Activated CD4-positive, alpha-beta T cell treated with anti-CD3 and anti-CD28 coated beads, Interleukin-2, Interleukin-4, amounts not matched to agents 100 ng/mL and 50 ng/mL, durations not matched to agents 16 hours and 8 hours (primary cell): ENCODE measurements at places on chromosomes 3 and 15.
A peak's percentile ranks its signal among the peaks of the same experiment; 100 is the strongest.

GRCh38 chr15:63491116-63491827, 13.1 kb upstream of the USP3 start:
- DNase-seq: no peak

GRCh38 chr15:41832875-41833274, 5.0 kb downstream of the JMJD7 start:
- no peak for DNase-seq

- no peak for DNase-seq
These were observed 188.4 kb upstream of the ICE2 start for GRCh38 chr15:60667190-60667868.

- peak; percentile 78 for DNase-seq
These were observed at the start of gene UACA for GRCh38 chr15:70763120-70763949. UACA (minus strand) TSS chr15:70763558; CDS start chr15:70763407, 151 bp downstream.

DNA sequence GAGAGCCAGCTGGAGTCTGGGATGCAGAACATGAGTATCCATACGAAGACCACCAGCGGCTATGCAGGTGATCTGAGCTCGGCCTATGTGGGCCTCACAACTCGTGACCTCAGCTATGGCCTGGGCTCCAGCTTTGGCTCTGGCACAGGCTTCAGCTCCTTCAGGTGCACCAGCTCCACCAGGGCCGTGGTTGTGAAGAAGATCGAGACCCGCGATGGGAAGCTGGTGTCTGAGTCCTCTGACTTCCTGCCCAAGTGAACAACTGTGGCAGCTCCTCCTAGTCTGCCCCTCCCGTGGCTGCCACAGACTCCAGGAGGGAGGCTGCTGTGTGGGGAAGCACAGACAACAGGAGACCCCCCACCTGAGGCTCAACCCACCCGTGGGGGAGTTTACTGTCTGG, 3.6 kb upstream of the KPNA4 start:
- no peak for DNase-seq

- DNase-seq: no peak
These were observed 245.2 kb downstream of the IL20RB start for GRCh38 chr3:137202941-137203340.

- no peak for DNase-seq
These were observed 35.6 kb downstream of the RTP4 start for GRCh38 chr3:187403768-187404288.

DNA sequence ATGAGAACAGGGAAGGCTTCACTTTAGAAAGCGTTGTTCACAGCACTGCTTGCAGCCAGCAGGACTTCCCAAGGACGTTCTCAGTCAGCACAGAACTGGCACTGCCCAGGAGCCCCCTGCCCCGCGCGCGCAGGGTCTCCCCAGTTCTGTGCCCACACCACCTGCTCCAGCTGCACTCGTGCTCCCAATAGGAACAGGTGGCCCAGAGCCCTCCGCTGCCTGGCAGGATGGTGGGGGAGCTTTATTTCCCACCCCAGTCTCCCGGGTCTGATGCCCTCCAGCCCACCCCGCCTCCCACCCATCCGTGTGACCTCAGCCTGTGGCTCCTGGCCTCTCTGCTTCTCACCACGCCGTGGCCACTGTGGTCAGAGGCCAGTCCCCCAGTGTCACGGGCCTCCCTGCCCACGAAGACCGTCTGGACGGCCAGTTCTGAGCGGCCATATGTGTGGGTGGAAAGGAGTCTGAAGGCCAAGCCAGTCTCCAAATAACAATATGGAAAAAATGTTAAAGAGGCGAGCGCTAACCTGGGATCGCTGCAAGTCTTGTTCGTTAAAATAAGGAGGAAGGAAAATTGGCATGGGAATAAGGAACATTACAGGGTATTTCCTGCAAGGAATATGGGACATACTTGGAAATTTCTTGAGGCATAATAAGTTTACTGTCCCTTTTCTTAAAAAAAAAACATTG, 54.6 kb upstream of the PCSK6 start:
- DNase-seq: no peak

DNA sequence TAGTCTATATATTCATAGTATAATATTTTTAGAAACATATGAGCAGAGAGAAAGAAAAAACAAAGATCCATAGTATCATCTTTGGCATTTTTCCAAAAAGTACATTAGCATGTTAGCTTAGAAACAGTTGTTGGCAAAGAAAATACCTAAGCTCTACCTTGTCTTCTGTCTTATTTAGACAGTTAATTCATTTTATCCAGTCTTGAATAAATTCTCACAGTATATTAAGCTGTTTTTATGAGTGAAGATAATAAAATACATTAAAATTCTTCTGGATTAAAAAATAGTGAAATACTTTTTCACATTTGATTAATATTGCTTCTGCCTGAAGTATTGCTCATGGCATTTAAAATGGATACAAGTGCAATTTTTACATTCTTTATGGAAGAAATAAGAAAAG, 145.2 kb downstream of the ZIC1 start:
- DNase-seq: no peak

DNA sequence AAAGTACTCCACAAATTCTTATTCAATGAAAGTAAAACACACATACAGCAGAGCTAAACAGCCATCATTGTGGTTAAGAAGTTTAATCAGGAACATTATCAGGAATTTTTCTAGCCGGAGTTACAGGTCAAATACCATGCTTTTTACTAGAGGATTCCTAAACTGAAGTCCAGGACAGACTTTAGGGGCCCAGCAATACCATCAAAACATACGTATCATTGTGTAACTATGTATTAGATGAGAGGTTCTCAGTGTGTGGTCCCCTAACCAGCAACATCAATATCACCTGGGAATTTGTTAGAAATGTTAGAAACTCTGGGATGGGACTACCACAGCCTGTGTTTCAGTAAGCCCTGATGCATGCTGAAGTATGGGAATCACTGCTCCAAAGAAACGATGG, 404.2 kb upstream of the IL12A start:
- DNase-seq: no peak

GRCh38 chr3:11144996-11145395, 9.3 kb upstream of the HRH1 start:
- no peak for DNase-seq

DNA sequence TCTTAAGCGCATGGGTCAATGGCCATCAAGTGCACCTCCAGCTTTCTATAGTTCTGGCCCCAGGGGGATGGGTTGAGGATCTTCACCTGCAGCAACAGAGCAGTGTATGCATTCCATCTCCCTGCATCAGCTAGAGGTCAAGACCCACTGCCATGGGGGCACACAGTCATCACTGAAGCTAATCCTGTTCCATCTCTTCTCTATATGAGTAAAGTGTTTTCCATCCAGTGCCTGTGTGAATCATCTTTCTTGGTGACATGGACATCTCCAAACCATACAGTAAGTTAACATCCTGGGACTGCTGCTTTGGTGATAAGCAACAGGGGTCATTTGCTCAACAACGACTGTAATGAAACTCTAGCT, 4.4 kb upstream of the ENTPD3 start:
- DNase-seq: no peak

DNA sequence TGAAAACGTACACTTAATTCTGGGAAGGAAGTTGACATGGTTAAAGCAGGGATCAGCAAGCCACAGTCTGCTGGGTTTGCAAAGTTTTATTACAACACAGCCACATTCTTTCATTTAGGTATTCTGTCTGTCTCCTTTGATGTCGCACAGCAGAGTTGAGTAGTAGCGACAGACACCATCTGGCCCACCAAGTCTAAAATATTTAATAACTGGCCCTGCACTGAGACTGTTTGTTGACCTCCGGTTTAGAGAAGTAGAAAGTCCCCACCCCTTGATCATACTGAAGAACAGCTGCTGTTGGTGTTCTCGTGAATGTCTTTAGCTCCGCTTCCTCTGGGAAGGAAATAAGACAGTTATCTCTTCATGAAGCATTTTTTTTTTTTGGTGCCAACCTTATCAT, 66.2 kb downstream of the MCTP2 start:
- DNase-seq: no peak

DNA sequence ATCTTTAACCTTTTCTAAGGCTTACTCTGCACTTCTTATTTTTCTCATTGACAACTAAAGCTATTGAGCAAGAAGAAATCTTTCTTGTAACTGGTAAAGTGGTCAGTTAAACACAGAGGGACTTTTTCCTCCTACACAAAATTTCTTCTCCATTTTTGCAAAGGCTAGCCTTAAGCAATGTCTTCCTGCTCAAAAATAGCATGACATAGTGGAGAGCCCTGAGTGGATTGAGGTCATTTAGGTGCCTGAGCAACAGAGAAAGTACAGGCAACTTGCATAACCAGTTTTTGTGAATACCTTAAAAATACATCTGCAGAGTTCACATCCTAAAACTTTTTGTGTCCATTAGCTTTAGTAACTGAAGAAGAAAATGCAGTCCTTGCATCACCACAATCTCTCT, 144.7 kb upstream of the TTC14 start:
- no peak for DNase-seq

DNA sequence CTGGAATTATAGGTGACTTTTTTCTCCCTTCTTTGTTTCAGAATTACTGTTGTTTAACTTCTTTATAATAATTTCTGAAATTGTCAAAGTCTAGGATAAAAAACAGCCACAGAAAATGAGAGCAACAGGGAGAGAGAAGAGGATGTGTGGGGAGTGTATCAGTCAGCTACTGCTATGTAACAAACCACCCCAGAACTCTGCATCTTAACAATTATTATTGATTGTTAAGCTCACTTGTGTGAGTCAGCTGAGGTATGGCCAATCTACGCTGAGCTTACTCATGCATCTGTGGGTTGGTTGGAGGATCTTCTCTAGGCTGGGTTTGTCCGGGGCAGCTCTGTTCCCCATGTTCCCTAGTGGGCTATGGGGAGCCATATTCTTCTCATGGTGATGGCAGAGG, 43.7 kb upstream of the CDV3 start:
- no peak for DNase-seq

DNA sequence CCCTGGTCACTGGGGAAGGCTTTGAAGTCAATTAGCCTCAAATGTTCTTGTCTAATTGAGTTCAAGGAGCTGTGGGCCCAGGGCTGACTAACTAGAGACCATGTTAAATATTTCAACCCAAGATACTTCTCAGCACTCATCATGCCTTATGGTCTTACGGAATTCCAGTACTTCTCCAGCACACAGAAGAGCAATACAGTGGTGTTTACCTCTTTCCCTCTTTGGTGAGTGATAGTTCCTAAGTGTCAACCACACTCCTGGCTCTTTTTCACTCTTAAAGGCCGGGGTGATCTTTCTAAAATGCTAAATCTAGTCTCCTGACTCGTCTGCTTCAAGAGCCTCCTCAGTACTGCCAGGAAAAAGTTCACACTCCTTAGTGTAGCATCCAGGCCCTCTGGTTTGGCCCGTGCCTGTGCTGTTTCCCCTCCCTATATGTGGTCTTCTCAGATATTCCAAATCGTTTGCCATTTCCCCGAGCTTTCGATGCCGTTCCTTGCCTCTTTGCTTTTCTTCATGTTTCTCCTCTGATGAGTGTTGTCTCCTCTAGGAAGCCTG, 4.7 kb downstream of the MYZAP start:
- DNase-seq: no peak

- DNase-seq: no peak
These were observed 9.0 kb upstream of the RHO start for GRCh38 chr3:129519449-129519848.

GRCh38 chr3:121696186-121696585, 35.5 kb upstream of the HCLS1 start:
- no peak for DNase-seq

DNA sequence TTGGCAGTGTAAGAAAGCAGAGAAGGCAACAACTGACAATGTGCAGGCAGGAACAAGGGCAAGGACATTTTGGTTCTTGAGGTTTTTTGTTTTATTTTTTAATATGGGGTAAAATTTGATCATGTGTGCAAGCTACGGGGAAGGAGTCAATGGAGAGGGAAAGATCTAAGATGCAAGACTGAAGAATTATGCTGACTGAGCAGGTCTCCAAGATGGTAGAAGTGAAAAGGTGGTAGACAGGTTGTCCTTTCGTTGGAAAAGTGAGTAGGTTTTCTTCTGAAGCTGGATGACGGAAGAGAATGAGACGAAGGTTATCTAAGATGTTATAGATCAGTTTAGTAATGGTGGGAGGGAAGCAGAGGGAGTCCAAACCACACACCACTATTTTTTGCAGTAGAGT, 4.2 kb downstream of the CD47 start:
- DNase-seq: no peak

DNA sequence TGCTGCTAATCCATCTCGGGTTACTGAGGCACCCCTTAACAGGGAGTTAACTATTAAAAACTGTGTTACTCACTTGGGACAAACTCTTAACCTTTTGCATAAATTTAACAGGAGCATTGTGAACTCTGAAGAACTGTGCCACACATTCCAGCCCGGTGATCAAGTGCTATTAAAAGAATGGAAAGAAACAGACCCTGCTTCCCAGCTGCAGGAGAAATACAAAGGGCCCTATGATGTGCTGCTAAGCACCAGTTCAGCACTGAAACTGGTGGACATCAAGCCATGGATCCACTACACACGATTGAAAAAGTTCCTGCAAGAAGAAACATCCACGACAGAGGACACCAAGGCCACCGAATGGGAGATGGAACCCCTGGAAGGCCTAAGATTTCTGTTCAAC, 114.7 kb upstream of the PLCL2 start:
- no peak for DNase-seq

DNA sequence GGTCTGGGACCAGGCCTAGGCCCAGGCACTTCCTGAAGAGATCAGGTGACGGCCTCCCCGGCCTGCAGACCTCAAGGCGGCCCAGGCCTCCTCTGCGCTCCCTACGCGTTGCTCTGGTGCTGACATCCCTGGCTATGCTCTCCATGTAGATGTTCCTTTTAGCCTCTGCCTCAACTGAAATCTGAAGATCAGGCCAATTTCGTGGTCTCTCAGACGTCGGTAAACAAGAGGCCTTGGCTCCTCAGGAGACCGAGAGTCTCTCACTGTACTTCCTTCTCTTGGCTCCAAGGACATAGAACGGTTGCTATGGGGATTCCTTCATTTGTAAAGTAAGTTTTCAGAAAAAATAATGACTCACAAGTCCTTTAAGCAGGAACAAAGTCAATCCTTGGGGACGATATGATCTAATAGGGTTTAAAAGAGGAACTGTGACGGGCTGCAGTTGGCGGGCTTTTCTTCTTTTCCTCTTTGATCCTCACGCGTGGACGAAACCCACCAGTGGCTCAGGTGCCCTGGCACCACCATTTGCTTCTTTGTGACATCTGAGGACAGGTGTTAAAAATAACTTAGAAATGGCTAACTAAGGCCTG, 55.6 kb upstream of the CGNL1 start:
- no peak for DNase-seq

- no peak for DNase-seq
These were observed 24.3 kb downstream of the LRRC2 start for GRCh38 chr3:46541835-46542234.

DNA sequence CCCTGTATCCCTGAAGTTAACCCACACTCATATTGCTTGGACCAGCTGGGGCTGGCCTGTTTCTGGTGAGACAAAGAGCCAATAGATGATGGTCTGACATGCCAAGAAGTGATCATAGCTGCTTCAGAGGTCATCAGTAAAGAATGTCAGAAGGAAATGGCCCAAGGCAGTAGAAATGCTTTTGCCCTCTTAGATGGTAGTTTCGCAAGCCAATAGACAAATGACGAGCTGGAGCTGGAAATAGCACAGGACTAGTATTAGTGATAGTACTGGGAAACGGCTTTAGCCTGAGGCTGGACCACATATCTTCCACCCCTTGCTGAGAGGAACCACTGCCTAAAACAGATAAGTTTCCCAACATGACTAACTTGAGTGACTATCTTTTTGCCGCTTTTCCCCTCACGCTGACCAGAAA, 176.1 kb upstream of the THBS1 start:
- no peak for DNase-seq

GRCh38 chr3:170232266-170232665, 10.0 kb downstream of the PRKCI start:
- DNase-seq: no peak

- peak; percentile 3 for DNase-seq
These were observed 79.6 kb downstream of the CRYGS start for GRCh38 chr3:186464424-186465093.
